ENCODE measurements at places on chromosomes 13 and 19. TPM values are rescaled to one million over a fixed set of nuclear protein-coding genes. Genes with fewer than 3 reads are reported as not detected.

- DNase-seq = no peak
- no peak overlapping the region for H3K4me3 ChIP-seq
Measured at GRCh38 chr13:41402691-41403511, 54.4 kb upstream of the RGCC start.

GRCh38 chr13:112716461-112716820, 26.6 kb downstream of the ATP11A start:
- H3K27me3 ChIP-seq = no peaks in the 10 kb centered on the region
- H3K4me1 ChIP-seq = no peaks in the 10 kb centered on the region

GRCh38 chr13:50651922-50652321, 191.6 kb downstream of the DLEU7 start:
- no peak for DNase-seq
- H3K4me1 ChIP-seq = no peaks in the 10 kb centered on the region
- no peak overlapping the region for H3K4me3 ChIP-seq
- no peak overlapping the region for H3K27ac ChIP-seq
- H3K27me3 ChIP-seq = no peaks in the 10 kb centered on the region

GRCh38 chr19:55376241-55376933, at the start of gene TMEM190:
TSS of gene TMEM190 (plus strand) at chr19:55376826. CDS start at chr19:55376854, 28 bp downstream.
- H3K27me3 ChIP-seq = peaks cover 16% of the 10 kb centered on the region
- no peaks in the 10 kb centered on the region for H3K4me1 ChIP-seq
- no peak within 1 kb of the TSS for H3K27ac ChIP-seq
- H3K4me3 ChIP-seq = no peak within 1 kb of the TSS
- H3K36me3 ChIP-seq = no peaks in the 10 kb centered on the region

- H3K4me1 ChIP-seq = no peaks in the 10 kb centered on the region
- no peak overlapping the region for H3K27ac ChIP-seq
- no peak overlapping the region for H3K4me3 ChIP-seq
- H3K36me3 ChIP-seq = no peaks in the 10 kb centered on the region
Measured at GRCh38 chr19:29378126-29378525, 147.7 kb upstream of the VSTM2B start.

DNA sequence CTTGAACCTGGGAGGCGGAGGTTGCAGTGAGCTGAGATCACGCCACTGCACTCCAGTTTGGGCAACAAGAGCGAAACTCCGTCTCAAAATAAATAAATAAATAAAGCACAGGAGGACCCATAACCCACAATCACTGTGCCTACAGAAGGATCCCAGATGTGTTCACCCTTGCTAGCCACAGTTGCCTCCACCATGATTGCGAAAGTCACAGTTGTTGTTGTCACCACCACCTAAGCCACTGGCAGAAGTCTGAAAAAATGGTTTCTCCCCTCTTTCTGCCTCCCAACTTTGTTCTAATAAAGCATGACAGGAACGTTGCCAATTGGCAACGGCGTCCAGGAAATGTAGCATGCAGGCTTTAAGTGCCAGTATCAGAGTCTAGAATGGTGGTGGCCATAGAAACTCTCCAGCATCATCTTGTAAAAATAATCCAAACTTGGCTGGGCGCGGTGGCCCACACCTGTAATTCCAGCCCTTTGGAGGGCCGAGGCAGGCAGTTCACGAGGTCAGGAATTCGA, 2.2 kb upstream of the EPS15L1 start:
- DNase-seq = no peak
- no peak overlapping the region for H3K4me3 ChIP-seq
- H3K36me3 ChIP-seq = no peaks in the 10 kb centered on the region

GRCh38 chr13:37100731-37101130, 4.7 kb downstream of the CSNK1A1L start:
- H3K4me1 ChIP-seq = no peaks in the 10 kb centered on the region
- H3K4me3 ChIP-seq = no peak overlapping the region
- no peak overlapping the region for H3K27ac ChIP-seq
- H3K27me3 ChIP-seq = no peaks in the 10 kb centered on the region
- no peaks in the 10 kb centered on the region for H3K36me3 ChIP-seq
- DNase-seq = no peak

DNA sequence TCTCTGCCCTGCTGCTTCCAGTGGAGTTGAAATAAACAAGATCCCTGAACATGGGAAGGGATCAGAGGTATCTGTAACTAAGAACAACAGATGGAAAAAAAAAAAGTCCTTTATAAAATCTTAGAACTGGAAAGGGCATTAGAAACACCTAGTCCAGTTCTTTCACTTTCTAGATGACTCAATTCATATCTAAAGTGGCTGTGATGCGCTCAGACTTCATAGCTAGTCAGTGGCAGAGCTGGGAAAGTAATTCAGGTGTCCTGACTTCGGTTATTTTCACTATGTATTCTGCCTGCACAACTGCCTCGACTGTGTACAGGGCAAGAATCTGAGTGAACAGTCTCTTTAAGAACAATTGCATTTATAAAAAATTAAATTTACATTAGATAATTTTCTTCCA, 151.8 kb upstream of the TMTC4 start:
- H3K27ac ChIP-seq = no peak overlapping the region
- no peak for DNase-seq
- H3K4me3 ChIP-seq = no peak overlapping the region
- H3K36me3 ChIP-seq = no peaks in the 10 kb centered on the region

DNA sequence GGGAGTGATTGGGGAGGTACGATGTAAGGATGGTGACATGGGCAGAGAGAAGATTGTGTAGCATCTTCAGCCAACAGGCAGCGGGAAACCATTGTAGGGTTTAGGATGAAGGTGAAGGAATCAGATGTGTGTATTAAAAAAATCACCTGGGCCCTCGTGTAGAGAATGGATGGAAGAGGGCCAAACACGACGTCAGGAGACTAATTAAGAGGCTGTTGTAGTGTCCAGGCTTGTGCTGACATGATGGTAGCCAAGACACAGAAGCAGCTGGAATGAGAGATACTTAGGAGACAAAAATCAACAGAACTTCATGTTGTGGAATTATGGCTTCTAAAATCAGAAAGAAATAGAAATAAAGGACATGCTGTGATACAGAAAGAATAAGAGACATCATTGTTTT, 41.2 kb upstream of the ARGLU1 start:
- H3K4me3 ChIP-seq = no peak overlapping the region
- no peak for DNase-seq
- H3K27me3 ChIP-seq = no peaks in the 10 kb centered on the region

Gene NKPD1
- total RNA-seq = not detected

Gene RPS19
- total RNA-seq = 389 TPM

Gene ATP1A3
- not detected for total RNA-seq

Gene VSIG10L
- total RNA-seq = 0.26 TPM
